ENCODE measurements at places on chromosomes 7 and 10.

GRCh38 chr10:120827251-120827875, 23.8 kb upstream of the WDR11 start:
- no peak for DNase-seq

DNA sequence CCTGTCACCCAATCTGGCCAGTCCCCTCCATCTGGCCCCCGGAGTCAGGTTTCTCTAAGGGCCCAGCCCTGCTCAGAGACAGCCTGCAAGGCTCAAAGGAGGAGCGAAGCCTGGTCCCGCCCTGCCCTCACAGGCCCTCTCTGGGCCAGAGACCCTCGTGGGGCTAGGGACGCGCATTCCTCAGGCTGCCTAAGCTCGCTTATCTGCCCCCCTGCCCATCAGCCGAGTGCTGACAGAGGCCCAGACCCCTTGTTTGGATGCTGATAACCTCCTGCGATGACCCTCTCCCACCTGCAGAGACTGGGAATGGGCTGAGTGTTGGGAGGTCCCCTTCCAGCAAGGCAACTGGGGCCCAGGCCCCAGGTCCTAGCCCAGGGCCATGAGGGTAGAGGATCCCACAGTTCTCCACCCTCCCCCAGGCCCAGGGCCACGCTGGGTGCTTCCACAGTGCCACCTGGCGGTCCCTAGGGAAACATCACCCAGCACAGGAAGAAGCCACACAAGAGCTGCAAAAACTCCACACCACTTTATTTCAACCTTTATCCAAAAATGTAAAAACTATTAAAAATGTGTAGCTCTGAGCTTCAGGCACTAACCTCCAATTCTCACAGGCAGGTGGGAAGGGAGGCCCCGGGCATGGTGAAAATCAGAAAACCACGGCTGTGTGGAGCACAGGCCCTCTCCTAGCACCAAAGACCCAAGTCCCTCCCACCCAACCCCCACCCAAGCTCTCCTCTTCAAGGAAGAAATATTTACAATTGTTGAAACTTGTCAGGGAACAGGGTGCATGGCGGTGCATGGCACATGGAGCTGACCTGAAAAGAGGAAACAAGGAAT, 2.2 kb downstream of the NPM3 start:
- peak; percentile 42 for DNase-seq

- DNase-seq: no peak
These were observed 40.9 kb upstream of the ATRNL1 start for GRCh38 chr10:115052226-115052625.

- DNase-seq: no peak
These were observed 31.6 kb downstream of the GSDME start for GRCh38 chr7:24725554-24726241.

DNA sequence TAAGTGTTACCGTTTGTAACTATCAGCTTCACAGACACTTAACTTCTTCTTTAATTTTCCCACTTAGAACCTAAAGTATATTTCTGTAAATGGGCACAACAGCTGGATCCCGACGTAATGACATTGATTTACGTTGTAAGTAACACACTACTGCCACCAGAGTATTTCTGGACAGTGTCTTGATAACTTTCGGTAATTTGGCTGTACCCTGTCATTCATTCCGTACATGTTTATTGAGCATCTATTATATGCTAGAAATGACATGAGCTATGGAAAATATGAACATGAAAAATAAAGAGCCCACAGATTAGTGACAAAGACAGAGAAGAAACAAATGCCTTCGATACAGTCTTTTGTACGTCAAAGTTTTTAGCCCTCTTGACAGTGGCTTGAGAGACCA, 291.4 kb downstream of the CCDC3 start:
- no peak for DNase-seq

GRCh38 chr10:62475551-62475950, 101.4 kb downstream of the ZNF365 start:
- DNase-seq: no peak

DNA sequence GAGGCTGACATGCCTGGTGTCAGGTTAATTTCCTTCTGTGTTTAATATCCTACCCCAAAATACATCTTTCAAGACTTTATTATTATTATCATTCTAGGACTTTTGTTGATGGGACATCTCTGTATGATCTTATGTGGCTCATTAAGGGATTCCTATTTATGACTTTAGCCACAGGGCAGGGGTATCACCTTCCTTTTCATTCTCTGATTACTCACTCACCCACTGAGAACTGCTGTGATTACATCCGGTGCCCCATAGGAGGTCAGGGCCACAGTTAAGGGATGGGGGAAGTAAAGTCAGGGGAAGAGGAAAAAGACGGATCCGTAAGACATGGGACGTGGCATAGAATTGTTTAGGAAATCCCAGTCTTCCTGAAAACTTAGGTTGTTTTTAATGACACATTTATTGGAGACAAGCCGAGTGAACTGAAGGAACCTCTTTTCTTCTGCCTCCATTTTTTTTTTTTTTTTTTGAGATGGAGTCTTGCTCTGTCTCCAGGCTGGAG, 61.0 kb upstream of the PITRM1 start:
- DNase-seq: no peak

GRCh38 chr10:69494626-69495558, 43.6 kb downstream of the TSPAN15 start:
- DNase-seq: no peak

GRCh38 chr10:119371704-119372663, 164.6 kb downstream of the GRK5 start:
- no peak for DNase-seq

DNA sequence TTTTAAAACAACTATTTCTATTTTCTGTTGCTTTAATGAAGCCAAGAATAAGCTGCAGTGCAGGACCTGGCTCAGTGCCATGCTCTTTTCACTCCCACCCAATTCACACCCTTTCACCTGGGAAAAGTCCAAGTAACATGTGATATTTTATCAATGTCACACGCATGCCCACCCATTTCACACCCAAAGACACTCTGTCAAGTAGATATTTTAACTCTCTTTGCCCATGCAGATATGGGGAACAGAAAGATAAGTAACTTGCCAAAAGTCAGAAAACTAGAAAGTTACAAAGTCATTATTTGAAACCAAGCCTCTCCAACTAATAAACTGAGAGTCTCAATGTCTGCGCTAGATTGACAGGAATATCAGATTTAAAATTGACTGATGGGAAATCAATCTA, 706.7 kb upstream of the PHF14 start:
- no peak for DNase-seq

- DNase-seq: no peak
These were observed 30.2 kb downstream of the ALOX5 start for GRCh38 chr10:45404087-45404769.

GRCh38 chr10:119079599-119080520, 757 bp downstream of the EIF3A start:
- peak; percentile 52 for DNase-seq

DNA sequence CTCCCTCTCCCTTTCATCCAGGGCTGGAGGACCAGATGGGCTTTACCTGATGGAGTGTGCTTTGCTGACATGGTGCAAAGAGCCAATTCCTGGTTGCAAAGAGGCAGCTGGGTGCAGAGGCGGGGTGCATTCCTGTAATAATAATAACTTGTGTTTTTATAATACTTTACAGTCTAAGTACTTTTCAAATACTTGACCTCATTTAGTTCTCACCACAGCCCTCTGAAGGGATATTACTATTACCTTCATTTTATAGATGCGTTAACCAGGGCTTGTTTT, 70.4 kb downstream of the TCF7L2 start:
- no peak for DNase-seq

GRCh38 chr7:75638594-75639070, 100.1 kb downstream of the HIP1 start:
- no peak for DNase-seq

DNA sequence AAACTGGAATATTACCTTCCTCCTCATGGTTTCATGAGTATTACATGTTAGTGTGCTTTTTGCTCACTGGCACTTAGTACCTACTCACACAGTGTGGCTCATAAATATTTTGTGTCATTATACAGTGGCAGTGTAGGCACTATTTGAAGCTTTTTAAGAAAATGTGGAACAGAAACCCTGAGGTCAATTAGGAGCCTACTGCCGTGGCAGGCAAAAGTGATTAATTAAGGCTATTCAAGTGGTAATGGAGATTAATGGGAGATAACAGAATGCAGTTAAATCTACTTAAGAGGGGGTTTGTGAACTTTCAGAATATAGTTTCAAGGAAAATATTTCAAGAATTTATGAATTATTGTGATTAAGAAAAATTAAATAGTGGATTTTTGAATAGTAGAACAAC, 277.6 kb downstream of the HGF start:
- no peak for DNase-seq

DNA sequence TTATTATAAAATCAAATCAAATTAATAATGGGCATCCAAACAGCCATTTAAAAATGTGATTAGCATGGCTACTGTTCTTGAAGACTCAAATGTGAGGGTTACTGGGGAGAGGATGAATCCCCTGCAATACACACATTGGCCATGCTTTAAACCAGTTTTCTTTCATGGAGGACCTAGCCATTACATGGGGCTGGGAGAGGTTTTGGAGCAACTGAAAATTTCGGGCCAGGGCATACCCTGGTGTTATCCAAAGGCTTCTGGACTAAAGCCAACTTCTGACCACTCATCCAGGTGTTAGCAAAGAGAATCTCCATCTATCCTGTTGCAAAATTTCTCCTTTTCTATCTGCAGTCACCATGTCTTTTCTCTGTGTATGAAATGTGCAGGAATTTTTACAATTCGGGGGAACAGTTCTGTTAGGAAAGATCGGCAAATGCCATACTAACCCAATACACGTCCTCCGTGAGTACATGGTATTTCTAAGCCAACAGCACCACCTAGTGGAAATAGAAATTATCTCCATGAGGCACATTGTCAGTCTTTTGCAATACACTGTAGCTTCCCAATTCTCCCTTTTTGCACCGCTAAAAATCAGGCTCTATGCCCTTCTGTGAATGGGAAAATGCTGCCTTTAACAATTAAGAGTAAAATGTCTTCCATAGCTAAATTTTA, 47.0 kb upstream of the ZNF107 start:
- peak; percentile 4 for DNase-seq

DNA sequence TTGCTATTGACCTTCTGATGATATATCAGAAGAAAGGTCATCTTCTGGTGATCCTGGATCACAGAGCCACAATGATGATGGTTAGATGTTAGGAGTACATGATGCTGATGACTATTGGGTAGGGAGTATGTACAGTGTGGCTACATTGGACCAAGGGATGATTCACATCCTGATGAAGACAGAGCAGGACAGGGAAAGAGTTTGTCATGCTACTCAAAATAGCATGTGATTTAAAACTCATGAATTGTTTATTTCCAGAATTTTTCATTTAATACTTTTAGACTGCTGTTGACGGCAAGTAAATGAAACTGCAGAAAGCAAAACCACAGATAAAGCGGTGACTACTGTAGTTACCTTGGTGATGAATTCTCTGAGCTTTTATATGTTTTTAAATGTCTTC, 397.3 kb downstream of the PPP1R3A start:
- DNase-seq: no peak

GRCh38 chr10:21803374-21803773, 200.2 kb downstream of the DNAJC1 start:
- no peak for DNase-seq

GRCh38 chr7:44145479-44145968, 4.4 kb upstream of the MYL7 start:
- no peak for DNase-seq

GRCh38 chr10:108338146-108338545, 1173.6 kb upstream of the SORCS1 start:
- no peak for DNase-seq
